HEK293T (cell line): ENCODE measurements at places on chromosomes 3 and 15.
A peak's percentile ranks its signal among the peaks of the same experiment; 100 is the strongest.

- DNase-seq, result peak; percentile 21
Measured at GRCh38 chr3:16060358-16060852, 114.1 kb upstream of the GALNT15 start.

- DNase-seq, result peak; percentile 25
Measured at GRCh38 chr15:80694611-80695098, 455 bp upstream of the ABHD17C start.

DNA sequence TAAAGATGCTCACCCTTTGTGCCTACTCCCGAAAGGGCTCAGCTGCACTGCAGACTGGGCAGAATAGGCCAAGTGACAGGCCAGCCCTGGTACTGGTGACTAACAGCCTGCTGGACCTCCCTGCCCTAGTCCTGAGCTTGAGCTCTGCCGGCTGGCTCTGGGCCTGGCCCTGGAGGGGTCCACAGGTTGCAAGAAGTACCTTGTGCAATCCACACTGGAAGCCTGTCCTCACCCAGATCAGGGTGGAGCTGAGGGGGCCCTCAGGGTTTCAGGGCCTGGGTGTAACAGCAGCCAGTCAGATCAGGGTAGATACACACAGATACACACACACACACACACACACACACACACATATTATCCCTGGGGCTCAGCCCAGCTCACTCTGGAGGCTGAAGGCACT is 27.3 kb upstream of the PLA2G4D start:
- no peak for DNase-seq

GRCh38 chr15:70932397-70932796 is 39.8 kb downstream of the LRRC49 start:
- DNase-seq, result no peak

DNA sequence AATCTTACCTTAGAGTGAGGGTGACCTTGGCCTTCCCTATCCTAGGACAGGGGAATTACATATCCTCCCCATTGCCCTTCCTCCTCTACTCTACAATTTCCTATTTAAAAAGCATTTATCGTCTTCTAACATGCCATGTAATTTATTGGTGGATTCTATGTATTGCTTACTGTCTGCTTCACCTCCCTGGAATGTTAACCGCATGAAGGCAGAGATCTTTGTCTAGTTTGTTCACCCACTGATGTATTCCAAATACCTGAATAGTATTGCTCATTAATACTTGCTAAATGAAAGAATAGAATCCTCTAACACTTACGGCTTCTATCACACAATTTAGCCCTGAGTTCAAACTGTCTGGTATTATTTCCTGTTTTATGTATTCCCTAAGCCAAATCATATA is 68.6 kb downstream of the PPARG start:
- DNase-seq, result no peak

DNA sequence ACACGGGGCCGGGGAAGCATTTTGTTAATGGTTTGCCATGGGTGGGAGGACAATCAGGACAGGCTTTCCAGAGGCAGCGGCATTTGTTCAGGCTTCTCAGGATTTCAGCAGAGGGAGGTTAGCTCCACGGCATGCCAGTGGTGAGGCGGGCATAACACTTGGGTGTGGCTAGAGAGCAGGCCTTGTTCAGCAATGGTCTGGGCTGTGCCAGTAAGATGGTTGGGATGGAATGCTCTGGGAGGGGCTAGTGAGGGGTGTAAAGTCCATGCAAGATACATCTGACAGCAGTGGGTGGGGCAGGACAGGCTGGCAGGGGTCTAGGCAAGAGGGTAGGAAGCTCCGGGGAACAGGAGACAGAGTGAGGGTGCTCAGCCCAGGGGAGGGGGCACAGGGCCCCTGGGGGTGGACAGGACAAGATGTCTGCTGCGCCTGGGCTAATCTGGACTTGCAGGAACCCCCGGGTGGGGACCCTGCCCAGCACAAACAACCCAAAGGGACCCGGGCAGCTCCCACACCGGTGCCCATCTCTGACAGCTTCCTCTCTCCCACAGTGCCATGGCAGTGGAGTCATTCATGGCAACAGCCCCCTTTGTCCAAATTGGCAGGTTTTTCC is 8.4 kb downstream of the TMEM43 start:
- DNase-seq, result no peak

DNA sequence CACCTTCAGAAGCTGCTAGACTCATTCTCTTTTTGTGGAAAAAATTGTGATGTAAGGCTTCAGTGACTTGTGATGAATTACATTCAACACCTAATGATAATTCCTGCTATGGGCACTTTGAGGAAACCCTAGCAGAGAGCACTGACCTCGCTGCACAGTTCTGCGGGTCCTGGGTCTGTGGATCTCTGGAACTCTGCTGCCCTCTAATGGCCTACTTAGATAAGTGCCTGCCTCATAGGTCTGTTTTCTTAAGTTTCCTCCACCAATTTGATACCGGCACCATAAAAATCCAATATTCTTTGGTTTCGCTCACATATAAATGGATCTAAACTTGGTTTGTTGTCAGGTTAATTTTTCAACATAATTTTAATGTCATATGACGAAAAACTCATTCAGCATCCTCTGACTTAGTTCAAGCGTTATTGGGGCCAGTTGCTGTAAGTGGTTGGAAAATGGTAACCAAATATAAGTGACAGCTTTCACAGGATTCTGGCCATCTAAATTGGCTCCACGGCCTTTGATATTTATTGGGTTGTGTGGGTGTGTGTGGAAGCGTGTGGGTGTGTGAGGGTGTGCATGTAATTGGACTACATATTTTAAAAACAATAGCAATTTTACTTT is 10.4 kb downstream of the SLITRK3 start:
- peak; percentile 61 for DNase-seq

- no peak for DNase-seq
Measured at GRCh38 chr3:116018646-116019045, 395.3 kb downstream of the GAP43 start.

- DNase-seq, result no peak
Measured at GRCh38 chr3:10444511-10444910, 60.9 kb downstream of the ATP2B2 start.

GRCh38 chr15:63876085-63876662 is 42.4 kb upstream of the HERC1 start:
- DNase-seq, result no peak

- no peak for DNase-seq
Measured at GRCh38 chr15:55389264-55389607, 18.9 kb downstream of the CCPG1 start.

DNA sequence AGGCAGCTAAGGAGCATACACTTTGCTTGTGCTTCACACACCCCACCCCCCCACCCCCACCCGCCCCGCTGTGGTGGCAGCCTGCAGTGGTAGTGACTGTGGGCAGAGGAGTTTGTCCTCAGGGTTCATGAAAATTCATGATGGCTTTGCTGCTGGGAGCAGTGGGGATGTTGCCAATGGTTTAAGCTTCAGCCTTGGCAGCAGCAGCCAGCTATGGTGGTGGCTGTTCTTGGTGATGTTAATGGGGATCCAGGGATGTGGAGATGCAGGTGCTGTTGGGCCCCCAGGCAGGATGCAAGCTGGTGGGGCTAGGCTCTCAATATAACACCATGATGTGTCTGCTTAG is 55.8 kb downstream of the TNFAIP8L3 start:
- no peak for DNase-seq

DNA sequence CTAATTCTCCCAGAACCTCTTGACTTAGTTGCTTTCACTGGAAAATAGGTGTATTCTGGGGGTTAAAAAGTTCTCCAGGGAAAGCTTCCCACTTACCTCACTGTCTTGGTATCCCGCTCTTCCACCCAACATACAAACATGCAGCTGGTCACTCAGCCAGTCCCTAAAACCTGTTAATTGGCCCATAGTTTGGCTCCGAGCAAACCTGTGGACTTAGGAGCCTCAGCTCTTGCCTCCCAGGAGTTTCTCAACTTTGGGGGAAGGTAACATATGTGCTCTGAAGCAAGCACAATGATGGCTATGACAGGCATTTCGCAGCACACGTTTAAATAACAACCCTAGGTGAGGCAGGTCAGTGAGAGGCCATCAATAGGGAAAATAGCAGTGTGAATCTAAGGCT is 25.8 kb upstream of the LRRFIP2 start:
- DNase-seq, result no peak

- no peak for DNase-seq
Measured at GRCh38 chr3:100777271-100777670, 68.0 kb downstream of the TFG start.
